ENCODE measurements at places on chromosomes 4 and X. TPM values are rescaled to one million over a fixed set of nuclear protein-coding genes. Genes with fewer than 3 reads are reported as not detected.
A peak's percentile ranks its signal among the peaks of the same experiment; 100 is the strongest.

The SPANXN4 gene
- not detected for total RNA-seq

The DDX3X gene
- 140 TPM for total RNA-seq

The LRIT3 gene
- not detected for total RNA-seq

The CORIN gene
- 96.8 TPM for total RNA-seq

The MMRN1 gene
- 10.1 TPM for total RNA-seq

The IBSP gene
- not detected for total RNA-seq

The ADRA2C gene
- 5.9 TPM for total RNA-seq

The GASK1B gene
- total RNA-seq, result 63.4 TPM

The RNF175 gene
- 0.20 TPM for total RNA-seq

The SPINK2 gene
- 0.74 TPM for total RNA-seq

The KDR gene
- 21.2 TPM for total RNA-seq

The IRS4 gene
- total RNA-seq, result not detected

DNA sequence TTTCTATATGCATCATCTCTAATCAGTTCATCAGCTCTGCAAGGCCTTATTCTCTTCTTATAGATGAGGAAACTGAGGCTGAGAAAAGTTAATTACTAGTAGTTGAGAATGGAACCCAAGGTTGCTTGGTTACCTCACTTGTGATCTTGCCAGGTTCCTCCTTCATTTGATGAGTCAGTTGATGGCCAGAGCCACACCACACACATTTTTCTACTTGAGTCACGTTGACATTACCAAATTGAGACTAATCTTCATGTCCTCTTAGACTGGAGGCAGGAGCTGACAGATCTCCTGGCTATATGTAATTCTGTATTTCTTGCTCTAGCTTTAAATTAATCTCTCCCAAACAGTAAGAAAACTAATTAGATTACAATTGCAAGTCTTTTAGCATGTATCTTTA, 428.4 kb downstream of the AFF2 start:
- DNase-seq, result no peak

DNA sequence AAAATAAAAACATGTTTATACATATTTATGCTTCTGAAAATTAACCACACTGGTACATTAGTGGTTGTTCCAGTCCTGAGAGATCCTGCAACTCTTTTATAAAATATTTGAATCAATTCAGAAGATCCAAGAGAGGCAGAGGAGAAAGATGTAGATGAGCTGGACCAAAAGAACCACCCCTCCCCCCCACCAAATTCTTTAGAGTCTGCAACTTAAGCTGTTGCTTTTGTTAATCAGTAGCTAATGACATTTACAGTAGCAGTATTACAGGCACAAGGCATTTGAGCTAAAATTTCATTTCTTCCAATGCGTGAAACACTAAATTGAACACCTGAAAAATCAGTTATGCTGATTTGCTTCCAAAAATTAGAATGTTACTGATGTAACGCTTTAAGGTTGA, 61.5 kb downstream of the PDK3 start:
- no peak for DNase-seq

DNA sequence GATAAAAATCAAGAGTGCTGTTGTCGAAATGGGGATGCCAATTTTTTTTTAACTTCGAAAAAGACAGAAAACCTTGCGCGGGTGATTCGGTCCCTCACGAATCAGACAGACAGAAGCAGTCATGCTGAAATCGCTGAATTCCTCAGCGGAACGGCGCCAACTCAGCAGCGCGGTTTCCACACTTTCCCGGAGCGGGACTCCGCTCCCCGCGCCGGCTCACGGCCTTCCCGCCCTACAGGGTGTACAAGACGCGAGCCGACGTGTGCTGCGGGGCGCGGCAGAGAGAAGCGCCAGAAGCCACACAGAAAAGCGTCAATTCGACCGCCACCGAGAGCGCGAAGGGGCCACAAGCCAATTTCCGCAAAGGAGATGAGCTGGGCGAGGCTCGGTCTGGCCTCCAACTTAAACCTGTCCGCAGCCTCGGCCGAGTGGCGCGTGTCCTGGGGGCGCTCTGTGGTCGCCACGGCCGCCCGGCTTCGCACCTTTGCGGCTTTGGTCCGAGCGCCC, 1.3 kb downstream of the NEXMIF start:
- DNase-seq, result no peak

DNA sequence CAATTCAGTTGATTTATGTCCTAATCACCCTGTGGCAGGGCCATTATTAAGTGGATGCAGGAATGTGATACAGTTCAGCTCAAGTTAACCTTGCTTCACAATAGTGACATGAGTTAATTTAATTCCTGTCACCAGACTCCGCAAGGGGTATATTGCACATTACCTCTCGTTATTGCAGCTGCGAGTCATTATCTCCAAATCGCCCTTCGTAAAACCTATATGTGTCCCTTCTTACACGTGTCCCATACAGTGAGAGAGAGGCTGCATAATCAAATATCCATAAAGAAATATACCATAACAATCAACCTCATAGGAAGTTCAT, 369.9 kb upstream of the ANXA10 start:
- DNase-seq, result no peak

- DNase-seq, result no peak
These were observed 89.3 kb upstream of the CYLC1 start for GRCh38 chrX:83771664-83772063.

DNA sequence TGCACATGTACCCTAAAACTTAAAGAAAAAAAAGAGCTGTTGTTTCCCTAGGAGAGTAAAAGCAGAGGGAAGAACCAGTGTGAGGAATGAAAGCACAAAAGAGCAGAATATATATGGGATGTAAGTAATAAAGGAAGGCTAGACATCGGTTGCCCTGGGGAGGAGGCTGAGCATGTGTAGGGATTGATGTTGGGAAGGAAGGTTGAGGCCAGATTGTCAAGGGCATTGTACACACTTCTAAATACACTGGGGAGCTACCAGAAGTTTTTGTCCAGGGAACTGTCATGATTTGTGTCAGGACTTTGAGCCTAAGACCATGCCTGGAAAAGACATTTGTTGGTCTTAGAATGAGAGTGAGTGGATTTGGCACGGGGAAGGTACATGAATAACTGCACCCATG, 467.1 kb downstream of the GPAT3 start:
- no peak for DNase-seq

DNA sequence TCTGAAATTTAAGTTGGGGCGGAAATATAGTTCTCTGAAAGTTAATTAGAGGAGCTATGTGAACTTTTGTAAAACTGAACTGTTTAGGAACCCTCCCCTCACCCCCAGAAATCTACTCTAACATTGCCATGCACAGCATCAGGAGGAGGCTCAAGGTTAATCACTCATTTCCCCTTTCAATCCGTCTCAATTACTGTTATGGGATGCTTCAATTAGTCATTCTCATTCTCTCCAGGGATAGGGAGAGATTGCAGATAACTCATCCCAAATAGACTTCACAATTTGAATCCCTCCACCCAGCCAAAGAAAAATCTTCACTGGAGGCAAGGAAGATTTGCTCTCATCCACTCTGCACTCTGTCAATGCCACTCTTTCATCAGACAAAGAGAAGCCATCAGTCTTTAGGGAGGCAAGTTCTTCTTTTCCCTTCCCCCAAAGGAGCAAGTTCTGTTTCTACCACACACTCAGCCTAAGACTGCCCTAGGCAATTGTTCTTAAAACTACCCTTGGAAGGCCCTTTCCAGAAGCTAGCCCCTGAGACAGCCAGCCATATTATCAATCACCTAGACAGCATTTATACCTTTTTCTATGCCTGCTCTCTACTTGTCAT, 140.4 kb downstream of the SLC10A7 start:
- no peak for DNase-seq

DNA sequence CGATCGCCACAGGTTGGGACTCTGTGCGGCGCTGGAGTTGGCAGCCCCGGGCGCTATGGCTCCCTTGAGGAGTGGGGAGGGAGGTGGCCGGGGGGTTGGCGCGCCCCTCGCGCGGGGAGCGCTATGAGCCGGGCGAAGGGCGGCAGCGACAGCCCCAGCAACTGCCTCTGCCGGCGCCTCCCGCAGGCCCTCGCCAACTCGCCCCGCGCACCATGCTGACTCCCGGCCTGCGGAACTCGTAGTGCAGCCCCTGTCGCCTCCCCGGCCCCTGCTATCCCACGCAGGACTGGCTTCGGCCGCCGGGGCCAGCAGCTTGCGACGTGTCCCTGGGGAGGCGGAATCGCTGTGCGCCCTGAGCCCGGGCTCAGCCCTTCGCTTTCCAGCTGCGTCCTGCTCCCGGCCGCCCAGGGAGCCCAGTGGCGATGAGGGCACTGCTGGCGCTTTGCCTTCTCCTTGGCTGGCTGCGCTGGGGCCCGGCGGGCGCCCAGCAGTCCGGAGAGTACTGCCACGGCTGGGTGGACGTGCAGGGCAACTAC, 415 bp downstream of the SHISA3 start:
- DNase-seq, result peak; percentile 56

- DNase-seq, result no peak
These were observed 30.4 kb downstream of the MAPK10 start for GRCh38 chr4:86329431-86329830.

DNA sequence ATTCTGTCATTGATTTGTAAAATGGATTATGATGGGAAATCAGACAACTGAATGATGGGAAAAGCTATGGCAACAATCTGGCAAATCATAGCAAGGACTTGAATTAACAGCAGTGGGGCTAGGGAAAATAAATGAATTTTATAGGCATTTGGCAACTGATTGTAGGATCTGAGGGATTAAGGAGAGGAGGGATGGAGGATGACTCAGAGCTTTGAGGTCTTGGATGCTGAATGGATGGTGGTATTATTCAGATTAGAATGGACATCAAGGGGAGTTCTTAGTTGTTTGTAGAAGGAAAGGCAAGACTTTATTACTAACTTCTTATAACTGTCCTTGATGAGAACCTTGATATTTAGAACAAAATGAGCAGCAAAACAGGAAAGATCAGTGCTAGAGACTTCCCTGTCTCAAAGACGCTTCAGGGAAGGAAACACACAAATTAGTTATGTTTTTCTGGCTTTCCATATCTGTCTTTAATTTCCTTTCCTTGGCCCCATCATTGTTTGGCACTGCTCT, 51.4 kb upstream of the HHIP start:
- no peak for DNase-seq

- DNase-seq, result no peak
These were observed 16.3 kb upstream of the FAT1 start for GRCh38 chr4:186739802-186740434.

DNA sequence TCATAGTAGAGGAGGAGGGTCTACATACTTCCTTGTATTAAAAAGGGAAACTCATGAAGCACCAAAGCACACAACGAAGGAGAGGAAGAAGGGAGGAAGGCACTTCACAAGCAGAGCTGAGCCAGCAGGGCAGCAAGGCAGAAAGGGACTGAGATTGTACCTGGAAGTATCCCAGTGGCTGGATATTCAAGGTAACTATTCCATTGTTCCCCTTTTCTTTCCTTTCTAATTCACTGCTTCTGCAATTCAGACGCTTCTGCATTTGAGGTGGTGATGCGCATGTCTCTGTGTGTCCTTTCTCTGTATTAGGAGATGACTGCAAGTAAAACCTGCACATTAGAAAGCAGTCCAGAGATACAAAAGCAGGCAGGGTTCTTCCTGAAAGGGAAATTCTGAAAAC, 54.9 kb downstream of the UBQLN2 start:
- no peak for DNase-seq

GRCh38 chr4:48297256-48297846, 27.7 kb upstream of the TEC start:
- no peak for DNase-seq

DNA sequence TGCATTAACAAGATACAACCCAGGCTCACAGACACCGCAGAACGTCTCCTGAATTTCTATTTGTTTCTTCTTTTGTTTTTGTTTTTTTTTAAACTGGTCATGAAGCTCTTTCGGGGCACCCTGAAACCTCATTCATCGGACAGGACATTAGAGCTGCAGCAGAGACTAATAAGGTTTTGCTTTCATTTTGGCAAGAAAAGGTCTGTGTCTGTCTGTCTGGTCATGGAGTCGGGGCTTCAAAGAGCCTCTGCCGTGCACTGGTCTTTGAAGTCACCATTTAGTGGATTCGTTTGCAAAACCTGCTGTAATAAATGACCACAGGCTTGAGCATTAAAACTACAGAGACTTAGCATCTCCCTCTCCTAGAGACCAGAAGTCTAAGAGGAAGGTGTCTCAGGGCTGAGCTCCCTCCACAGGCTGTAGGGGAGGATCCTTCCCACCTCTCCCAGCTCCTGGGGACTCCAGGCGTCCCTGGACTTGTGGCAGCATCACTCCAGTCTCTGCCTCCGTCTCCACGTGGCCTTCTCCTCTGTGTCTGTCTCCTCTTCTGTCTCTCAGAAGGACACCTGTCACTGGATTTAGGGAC, 247.5 kb downstream of the CRLF2 start:
- no peak for DNase-seq

- no peak for DNase-seq
These were observed 47.0 kb downstream of the SCLT1 start for GRCh38 chr4:129046055-129046959.

DNA sequence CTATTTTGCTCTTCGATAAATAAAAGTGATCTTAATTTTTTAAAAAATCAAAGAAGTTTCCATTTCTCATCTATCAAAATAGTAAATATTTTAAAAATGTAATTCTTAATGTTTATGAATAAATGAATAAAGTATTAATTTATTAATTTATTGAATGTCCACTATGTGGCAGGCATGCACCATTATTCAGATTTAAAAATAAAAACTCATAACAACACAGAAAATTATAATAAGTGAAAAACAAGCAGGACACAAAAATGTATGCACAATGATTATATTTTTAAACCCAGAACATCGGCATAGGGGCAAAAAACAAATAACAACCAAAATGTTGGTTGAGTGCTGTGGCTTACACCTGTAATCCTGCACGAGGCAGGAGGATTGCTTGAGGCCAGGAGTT, 5.3 kb upstream of the PYURF start:
- DNase-seq, result no peak

DNA sequence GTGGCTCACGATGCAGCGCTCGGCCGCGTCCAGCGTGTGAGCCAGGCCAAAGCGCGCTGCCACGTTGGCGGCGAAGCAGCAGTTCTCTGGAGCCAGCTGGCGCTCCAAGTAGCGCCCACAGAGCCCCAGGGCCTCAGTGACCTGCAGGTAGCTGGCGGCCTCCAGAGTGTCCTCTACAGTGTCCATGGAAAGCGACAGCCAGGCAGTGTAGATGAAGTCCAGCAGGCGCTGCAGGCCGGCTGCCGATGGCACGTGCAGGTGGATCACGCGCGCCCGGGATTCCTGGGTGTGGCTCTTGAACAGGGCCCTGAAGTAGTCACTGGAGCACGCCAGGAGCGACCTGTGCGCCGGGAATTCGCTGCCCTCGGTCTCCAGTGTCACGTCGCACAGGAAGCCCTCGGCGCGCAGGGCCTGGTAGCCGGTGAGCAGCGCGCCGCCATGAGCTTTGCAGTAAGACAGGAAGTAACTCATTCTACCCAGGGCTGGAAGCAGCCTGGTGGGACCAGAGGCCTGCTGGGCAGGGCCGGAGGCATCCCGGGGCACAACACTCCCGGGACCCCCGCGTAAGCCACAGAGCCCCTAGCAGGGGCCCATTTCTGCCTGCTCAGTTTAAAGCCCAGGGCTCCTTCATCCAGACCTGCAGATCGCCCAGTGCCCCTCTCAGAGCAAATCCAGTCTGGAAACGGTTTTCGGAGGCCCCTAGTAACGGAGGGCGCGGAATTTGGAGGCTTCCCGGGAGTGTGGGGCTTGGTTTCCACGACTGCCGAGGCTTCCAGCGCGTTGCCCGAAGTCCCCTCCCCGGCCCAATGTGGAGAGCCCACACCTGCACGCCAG, 595 bp downstream of the KLHL34 start:
- no peak for DNase-seq

- no peak for DNase-seq
These were observed 83.7 kb upstream of the GC start for GRCh38 chr4:71867598-71867997.

- DNase-seq, result no peak
These were observed 815.5 kb downstream of the FAT4 start for GRCh38 chr4:126130215-126130614.

GRCh38 chr4:41656572-41657520, 91.7 kb downstream of the PHOX2B start:
- DNase-seq, result peak; percentile 53

GRCh38 chrX:50036426-50036825, 114.0 kb downstream of the CLCN5 start:
- no peak for DNase-seq

All from left ventricle myocardium superior (tissue), 1 donor.